ENCODE measurements at places on chromosomes 7 and 10. TPM values are rescaled to one million over a fixed set of nuclear protein-coding genes. Genes with fewer than 3 reads are reported as not detected.

DNA sequence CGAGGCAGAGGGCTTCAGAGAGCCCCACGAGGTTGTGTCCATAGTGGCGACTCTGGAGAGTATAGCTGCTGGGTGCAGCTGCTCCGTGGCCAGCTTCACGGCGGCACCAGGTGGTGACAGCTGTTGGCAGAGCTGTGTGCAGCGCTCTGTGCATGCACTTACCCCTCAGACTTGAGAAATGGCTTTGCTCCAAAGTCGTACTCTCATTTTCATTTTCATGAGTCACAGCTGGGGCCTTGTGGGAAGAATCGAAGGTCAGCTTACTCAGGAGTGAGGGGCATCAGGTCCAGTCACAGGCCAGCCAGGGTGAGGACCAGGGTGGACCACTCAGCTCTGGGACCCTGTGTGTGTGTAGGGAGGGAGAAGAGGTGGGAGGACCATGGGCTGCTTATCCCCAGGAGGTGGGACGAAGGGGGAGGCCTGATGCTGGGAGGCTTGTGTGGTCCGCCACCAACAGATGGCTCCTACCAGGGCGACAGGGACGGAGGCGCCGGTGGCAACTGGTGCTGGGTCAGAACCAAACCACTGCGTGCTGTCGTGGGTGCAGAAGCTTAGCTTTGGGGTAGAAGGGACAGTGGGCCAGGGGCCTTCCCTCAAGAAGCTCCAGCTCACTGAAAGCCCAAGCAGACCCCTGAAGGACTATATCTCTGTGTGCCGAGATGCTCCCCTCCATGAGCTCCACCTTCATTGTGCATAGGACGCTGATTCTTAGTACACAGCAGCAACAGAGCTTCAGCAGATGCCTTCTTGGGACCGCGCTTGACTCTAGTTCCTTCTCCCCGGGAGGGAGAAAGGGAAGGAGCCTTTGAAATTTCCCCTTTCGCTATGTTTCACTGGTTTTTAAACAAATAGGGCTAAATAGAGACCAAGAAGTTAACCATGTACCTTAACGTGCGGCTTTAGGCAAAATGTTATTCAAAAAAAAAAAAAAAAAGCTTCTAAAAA, 225.0 kb downstream of the CELF2 start:
- DNase-seq = no peak

- no peak for DNase-seq
Measured at GRCh38 chr7:82410461-82410860, 33.1 kb downstream of the CACNA2D1 start.

Gene ASZ1
- not detected for total RNA-seq

DNA sequence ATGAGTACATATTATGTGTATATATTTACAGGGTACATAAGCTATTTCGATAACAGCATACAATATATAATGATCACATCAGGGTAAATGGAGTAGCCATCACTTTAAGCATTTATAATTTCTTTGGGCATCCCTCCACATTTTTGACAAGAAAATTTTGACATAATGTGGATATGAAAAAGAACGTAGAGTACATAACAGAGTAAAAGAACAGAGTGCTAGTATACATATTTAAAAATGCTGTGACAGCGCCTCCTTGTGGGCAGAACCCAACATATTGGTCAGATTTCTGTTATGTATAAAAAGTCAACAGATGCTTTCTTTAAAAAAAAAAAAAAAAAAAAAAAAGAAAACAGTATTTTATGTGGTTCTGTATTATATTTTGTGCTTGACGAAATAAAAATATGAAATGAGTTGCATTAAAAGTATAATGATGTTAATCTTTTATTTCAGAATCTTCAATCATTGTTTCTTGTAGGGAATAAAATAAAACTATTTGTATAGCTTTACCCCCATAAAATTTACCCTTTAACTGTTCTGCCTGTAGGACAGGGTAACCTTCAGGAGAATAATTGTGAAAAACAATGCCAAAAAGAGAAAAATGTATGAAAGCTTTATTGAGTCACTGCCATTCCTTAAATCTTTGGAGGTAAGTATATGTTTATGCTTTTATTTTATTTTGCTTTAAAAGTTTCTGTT, 18.3 kb upstream of the HBP1 start:
- peak; percentile 70 for DNase-seq

DNA sequence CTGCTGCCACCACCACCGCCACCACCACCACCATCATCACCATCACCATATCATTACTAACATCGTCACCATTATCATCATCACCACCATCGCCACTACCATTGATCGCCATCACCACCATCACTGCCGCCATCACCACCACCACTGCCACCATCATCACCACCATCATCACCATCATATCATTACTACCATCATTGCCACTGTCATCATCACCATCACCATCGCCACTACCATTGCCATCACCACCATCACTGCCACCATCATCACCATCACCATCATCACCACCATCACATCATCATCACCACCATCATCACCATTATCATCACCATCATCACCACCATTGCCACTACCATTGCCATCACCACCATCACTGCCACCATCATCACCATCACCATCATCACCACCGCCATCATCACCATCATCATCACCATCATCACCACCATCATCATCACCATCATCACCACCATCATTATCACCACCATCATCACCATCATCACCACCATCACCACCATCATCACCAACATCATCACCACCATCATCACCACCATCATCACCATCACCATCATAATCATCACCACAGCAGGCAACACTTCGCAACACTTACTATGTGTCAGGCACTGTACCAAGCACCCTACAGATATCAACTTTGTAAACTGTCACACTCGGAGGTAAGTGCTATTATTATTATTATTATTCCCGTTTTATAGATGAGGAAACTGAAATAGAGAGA, 19.3 kb downstream of the NMT2 start:
- DNase-seq = no peak

GRCh38 chr10:90925079-90926029, 4.5 kb upstream of the ANKRD1 start:
- DNase-seq = no peak

Gene ASAH2B
- total RNA-seq = 1.4 TPM

Data from CD4-positive, alpha-beta T cell (primary cell).